NCI-H2107 (cell line): ENCODE measurements at places on chromosomes 12 and 14.

DNA sequence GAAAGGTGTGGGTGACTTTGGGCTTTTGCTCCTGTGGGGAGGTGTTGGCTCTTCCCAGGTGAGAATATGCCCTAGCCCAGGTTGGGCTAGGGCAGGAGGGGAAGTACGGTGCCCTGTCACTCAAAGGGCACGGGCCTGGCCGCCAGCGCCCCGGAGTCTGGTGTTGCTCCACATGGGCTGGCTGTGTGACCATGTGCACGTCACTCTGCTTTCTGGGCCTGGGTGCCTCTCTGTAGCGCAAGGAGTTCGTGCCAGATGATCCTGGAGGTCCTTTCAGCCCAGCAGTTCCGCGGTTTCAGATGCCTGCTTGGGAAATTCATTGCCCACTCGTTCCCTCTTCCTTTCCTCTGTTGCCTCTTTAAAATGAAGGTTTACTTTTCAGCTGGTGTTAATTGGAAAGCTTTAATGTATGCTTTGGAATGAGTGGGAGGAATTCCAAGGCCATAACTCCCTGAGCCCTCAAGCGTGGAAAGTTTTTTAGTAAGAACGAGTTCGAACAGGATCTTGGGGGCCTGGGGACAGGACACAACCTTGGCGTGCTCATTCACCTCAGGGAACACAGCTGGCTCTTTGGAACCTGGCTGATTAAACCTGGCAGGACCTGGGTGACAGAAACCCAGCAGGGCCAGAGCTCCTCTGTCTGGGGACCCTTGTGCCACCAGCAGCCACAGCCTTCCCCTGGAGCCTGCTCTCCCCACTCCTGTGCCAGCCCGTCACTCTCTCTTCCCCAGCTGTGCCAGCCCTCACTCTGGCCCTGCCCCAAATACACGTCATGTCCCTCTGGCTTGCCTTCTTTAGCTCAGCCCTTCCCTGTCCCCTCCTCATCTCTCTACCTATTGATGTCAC lies 42.8 kb downstream of the TSPAN9 start:
- DNase-seq, result no peak

DNA sequence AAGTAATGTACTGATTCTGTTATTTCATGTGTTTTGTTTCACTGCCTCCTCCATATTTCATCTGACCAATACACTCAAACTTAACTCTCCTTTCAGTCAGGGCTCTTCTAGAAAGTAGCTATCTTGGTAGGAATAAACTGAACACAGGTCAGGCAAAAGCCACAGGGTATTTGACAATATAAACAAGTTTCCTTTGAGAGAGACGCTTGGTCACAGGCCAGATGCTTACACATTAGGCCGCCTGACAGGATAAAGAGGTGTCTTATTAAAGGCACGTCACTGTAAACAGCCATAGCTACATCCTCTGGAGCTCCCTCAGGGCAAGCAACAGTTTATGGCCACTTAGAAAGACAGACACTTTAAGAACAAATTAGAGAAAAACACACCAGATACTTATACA lies 607.5 kb downstream of the SLC6A15 start:
- DNase-seq, result no peak

DNA sequence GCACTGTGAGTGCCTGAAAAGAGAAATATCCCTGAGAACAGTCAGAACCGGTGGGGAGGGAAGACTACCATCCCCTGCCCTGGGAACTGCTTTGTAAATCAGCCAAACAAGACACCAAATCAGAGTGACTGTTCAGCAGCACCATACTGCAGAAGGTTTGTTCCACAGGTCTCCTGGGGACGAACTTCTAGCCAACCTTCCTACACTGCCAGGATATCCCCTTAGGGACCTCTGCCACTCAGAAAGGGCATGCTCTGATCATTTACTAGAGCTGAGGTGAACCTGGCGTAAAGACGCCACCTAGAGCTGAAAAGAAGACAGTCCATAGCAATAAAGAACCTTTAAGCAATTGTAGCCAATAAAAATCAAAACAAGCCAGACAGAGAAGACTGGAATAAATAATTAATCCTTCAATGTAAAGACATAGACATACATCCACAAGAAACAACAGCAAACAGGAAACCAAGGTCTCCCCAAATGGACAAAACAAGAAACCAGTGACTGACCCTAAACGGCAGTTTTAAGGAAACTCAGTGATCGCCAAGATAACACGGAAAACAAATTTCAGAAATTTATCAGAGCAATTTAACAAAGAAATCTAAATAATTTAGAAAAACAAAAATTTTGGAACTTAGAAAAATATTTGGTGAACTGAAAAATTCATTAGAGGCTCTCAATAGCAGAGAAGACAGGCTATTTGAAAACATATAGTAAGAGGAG lies 228.1 kb upstream of the AMIGO2 start:
- DNase-seq, result no peak

DNA sequence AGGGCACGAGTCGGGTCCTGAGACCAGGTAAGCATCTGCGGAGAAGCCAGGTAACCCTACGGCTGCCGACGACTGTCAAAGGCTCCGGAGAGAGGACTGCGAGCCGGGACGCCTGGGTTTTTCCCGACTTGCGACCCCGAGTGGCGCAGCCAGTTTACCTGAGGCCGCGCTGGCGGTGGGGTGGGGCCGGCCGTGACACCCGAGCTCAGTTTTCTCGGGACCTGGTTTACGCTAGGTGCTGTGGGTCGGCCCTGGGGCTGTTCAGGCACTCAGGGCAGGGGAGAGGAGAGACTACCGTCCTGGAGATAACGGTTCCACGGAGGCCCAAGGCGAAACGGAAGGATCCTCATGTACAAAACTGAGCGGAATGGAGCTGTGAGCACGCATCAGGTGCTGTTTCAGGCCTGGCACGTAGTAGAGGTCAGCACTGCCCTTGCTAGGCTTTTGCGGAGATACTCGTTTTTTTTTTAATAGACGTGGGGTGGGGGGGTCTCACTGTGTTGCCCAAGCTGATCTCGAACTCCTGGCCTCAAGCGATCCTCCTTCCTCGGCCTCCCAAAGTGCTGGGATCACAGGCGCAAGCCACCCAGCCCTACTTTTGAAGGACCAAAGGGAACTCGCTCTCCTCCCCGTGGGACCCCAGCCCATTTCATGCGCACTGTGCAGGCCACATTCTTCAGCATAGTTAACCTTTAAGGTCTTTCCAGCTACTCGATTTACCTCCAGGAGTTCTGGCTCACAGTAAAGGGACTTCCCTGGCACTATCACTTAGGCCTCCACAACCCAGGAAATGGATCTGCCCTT lies 471 bp downstream of the MTRFR start:
- no peak for DNase-seq

GRCh38 chr12:87529413-87529812 lies 499.8 kb downstream of the C12orf50 start:
- no peak for DNase-seq

GRCh38 chr12:1747609-1748008 lies 56.7 kb downstream of the ADIPOR2 start:
- no peak for DNase-seq

- DNase-seq, result no peak
Measured at GRCh38 chr14:22554498-22555383, 34.3 kb downstream of the DAD1 start.

DNA sequence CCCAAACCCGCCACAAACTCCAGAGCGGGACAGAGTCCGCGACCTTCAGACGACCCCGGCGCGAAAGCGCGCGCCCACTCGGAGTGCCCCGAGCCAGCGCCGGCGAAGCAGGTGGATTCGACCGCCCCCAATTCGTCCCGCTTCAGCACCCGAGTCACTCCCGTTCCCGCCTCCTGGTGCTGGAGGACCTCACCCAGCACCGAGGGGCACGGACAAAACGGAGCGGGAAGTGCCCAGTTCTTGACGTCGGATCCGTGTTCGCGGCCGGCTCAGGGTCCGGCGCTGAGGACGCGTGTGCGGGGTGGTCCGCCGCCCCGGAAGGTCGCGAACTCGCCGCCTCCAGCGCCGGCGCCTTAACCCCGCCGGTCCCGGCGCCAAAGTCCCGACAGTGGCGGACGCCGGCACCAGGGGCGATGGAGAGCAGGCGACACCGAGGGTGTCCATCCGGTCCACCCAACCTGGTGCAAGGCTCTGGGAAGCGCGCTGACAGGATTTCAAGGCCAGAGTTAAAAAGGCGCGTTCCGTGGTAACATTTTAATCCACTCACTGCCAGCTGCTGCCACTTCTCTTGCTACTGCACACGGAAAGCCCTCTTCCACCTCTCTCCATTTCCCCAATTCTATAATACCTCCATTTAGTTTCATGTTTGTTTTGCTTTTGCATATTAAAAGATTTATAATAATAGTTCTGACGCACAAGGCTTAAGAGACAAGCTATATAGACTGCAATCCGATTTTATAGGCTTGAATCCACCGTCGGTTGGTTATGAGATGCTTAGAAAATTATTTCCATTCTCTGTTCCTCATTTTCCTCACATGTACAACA lies 240.0 kb upstream of the CPNE8 start:
- no peak for DNase-seq

DNA sequence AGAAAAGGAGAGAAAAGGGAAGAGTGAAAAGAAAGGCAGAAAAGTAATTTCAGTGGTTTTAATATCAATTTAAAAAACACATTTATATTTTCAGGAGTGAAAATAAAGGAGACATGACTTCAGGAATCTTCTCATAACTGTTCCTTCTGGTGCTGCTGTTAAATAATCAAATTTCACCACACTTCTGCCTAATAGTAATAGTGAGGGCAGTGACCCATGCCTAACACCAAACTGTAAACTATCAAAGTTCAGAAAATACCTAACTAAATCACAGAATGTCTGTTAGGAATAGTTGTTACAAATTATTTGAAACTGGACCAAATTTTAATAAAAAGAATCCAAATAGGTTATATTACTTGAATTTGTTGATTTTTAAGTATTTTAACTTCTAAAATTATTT lies 169.4 kb downstream of the RPL10L start:
- DNase-seq, result no peak

- no peak for DNase-seq
Measured at GRCh38 chr12:120039711-120040110, 50.7 kb downstream of the BICDL1 start.

DNA sequence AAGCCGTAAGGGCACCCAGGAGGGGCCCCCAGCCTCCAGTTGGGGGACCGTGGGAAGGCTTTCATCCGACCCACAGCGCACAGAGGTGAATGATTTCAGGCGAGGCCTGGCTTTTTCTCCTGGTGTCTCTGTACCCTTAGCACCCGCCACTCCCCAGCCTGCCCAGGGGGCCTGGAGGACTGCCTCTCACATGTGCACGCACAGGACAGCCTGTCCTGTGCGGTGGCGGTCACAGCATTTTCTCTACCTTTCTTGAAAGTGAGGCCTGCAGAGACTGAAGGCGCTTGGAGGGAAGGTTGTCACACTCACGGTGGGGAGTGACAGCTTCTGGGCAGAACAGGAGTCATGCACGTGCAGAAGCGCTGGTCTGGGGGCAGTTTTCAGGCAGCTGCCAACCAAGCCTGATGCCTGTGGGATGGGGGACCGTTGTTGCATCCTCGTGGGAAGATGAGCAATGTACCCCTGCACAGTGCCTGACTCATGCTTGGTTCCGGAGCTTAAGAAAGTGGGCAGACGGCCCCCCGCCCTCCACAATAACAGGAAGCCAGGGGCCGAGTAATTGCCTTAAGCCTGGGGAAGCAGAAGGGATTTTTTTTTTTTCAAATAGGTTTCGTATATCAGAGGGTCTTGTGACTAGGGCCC lies 148.1 kb downstream of the TSPAN9 start:
- DNase-seq, result no peak

DNA sequence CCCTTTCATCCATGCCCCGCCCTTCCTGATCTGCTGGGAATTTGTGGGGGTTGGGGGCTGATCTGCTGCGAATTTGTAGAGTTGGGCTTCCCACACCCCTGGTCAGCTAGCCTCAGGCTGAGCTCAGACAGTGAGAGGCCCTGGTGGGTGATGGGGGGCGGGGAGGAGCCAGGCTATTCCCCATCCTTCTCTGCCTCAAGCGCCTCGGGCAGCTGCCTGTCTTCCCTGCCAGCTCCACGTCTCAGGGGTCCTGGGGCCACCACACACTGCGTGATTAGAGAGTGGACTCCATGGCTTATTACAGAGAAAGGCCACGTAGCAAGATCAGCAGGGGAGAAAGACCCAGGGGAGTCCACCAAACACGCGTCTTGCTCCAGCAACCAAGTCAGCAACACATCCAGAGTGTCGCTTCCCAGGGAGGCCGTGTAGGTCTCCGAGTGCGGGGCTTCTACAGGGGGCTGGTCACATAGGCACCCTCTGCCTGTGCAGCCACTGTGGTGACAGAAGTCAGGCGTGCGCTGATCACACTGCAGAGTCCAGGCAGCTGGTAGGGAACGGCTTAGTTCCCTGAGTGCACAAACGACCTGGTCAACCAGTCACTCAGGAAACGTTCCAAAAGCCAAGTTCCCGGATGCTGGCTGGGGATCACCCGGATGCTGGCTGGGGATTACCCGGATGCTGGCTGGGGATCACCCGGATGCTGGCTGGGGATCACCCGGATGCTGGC lies 254.4 kb upstream of the SFSWAP start:
- no peak for DNase-seq

DNA sequence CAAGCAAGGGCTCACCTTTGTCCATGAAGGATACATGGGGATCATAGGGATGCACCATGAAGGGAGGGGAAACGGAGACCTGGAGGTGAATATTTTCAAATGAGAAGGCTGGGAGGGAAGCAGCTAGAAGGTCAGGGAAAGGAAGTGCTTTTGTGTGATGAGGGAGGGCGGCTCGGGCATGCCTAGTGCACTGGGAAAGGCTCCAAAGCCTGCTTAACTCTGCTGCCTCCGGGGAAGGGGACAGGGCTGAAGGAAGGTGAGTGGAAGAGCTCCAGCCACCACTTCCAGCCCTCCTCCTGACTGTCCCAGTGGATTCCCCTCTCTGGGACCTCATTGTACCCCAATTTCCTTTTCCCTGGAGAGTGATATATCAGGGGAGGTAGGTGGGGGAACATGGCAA lies 149.4 kb upstream of the PRMT8 start:
- no peak for DNase-seq

GRCh38 chr14:92323011-92323915 lies at the start of gene SLC24A4:
Gene SLC24A4, plus strand, starts transcription at chr14:92323165. Its CDS starts 666 bp downstream, at chr14:92323831.
- DNase-seq, result no peak

DNA sequence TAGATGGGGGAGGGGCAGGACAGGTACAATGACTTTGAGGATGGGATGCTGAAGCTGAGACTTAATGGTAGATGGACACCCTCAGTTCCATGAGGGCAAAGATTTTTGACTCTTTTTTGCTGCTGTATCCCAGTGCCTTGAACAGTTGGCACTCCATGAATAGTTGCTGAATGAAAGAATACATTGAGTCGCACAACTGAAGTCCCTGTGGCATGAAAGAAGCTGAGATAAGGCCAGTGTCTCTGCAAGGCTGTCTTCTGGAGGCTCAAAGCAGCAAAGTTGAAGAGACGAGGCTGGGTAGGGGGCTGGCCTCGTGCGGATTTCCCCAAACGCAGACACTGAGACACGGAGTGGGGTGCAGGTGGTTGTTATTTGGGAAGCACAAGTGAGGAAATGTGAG lies 179.3 kb downstream of the ADCK1 start:
- no peak for DNase-seq

DNA sequence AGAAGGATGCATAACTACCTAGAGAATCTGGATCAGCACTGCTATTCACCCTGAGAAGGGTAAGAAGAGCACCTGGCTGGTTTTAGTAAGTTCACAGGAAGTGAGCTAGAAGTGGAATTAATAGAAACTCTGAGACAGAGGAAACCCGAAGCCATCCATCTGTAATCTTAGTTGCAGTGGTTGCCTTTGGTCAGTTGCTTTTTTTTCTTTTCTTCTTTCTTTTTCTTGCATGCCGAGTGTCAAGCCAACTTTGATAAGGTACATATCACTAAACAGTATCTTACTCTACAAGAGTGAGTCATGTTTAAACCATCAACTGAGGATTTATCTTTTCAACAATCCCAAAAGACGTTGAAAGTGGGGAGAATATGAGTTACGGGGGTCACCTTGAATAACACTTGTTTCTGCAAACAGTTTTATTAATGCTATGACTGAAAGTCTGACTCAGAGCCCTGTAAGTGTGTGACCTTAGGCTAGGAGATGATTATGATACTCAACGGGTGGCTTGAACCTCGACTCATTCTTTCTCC lies 26.7 kb downstream of the C12orf75 start:
- DNase-seq, result no peak
